ENCODE measurements at places on chromosomes 13 and 19. TPM values are rescaled to one million over a fixed set of nuclear protein-coding genes. Genes with fewer than 3 reads are reported as not detected.
A peak's percentile ranks its signal among the peaks of the same experiment; 100 is the strongest.

DNA sequence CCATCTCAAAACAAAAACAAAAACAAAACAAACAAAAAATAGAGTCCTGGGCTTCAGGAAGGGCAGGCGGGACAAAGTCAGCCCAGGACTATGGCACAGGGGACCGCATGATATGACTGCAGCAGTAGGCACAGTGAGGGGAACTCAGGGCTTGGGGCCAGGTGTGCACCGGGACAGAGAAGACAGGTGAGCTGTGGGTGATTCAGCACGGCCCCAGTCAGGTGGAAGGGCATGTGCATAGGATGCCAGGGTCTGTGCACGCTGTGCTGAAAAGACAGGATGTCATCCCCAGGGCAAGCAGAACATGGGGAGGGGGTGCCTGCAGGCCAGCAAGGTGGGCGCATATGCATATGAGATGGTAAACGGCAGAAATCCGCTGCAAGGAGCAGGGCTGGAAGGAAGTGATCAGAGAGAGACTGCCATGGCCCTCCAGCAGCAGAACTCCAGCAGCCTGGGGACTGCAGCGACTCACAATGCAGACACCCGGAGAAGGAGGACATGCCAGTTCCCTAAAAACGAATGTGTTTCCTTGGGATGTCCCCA is 15.0 kb downstream of the EPS15L1 start:
- peaks cover 15% of the 10 kb centered on the region for H3K4me1 ChIP-seq
- DNase-seq, result no peak
- H3K4me3 ChIP-seq, result no peak overlapping the region

DNA sequence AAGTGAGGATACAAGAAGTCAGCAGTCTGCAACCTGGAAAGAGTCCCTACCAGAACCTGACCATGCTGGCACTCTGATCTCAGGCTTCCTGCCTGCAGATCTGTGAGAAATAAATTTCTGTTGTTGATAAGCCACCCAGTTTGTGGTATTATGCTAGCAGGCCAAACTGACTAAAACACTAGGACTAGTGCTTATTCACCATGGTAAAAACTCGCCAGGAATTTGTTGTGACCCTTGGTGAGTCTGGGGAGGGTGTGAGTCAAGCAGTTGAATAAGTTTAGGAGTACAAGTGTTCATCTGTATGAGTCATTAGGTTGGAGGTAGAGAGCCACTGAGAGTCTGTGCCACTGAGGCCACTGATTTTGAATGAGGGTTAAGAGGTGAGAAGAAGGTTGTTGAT is 3.6 kb downstream of the ZIK1 start:
- H3K4me1 ChIP-seq, result no peaks in the 10 kb centered on the region
- no peak overlapping the region for H3K4me3 ChIP-seq
- DNase-seq, result no peak
- H3K27ac ChIP-seq, result no peak overlapping the region

DNA sequence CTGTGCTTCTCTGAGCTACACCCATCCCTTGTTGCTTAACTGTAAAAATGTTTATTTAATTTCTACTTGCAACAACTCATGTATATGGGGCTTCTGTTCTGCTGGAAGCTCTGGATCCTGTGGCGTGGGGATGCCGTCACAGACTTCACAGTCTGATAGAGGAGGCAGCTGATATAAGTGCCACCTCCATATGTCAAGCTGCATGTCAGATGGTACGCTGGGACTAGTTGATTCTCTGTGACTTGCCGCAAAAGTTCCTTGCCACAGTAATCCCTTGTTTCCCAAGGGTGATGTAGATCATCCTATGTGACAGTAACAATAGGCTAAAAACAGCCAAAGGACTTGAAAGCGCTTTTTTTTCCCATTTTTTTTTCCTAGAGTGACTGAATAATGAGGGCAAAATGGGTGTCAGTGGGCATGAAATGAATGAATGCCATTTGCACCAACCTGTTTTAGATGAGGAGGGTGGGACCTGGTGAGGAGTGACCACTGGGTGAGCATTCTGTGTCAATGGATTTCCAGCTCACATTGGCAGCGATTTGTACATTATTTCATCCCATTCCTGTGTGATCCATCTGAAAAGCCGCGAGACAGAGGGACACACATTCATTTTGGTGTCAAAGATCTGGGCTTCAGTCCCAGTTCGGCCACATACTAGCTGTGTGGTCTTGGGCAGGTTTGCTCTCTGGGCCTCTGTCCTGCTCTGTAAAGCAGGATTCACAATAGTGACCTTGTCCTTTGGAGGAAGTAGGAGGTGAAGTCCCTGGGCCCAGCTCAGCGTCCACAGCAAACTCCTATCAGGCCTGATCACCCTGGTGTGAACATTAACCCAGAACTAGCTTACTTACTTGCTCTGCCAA is 88.9 kb upstream of the RNF113B start:
- DNase-seq, result no peak
- H3K4me3 ChIP-seq, result no peak overlapping the region
- no peak overlapping the region for H3K27ac ChIP-seq
- no peaks in the 10 kb centered on the region for H3K27me3 ChIP-seq
- no peaks in the 10 kb centered on the region for H3K36me3 ChIP-seq

- H3K4me3 ChIP-seq, result no peak overlapping the region
- DNase-seq, result peak; percentile 6
- H3K36me3 ChIP-seq, result no peaks in the 10 kb centered on the region
- H3K4me1 ChIP-seq, result peaks cover 18% of the 10 kb centered on the region
- H3K27ac ChIP-seq, result no peak overlapping the region
Observed at GRCh38 chr19:3469638-3470499, 10.5 kb downstream of the SMIM24 start.

GRCh38 chr13:100106005-100106404 is 17.1 kb downstream of the PCCA start:
- no peak overlapping the region for H3K4me3 ChIP-seq
- DNase-seq, result no peak
- H3K4me1 ChIP-seq, result no peaks in the 10 kb centered on the region
- H3K36me3 ChIP-seq, result no peaks in the 10 kb centered on the region
- H3K27ac ChIP-seq, result no peak overlapping the region
- no peaks in the 10 kb centered on the region for H3K27me3 ChIP-seq

GRCh38 chr19:1407528-1408299 is at the start of gene DAZAP1:
DAZAP1 (plus strand) TSS chr19:1407586; CDS start chr19:1407774, 188 bp downstream.
- peaks cover 68% of the 10 kb centered on the region for H3K4me1 ChIP-seq
- no peaks in the 10 kb centered on the region for H3K27me3 ChIP-seq
- peaks cover 41% of the 10 kb centered on the region for H3K36me3 ChIP-seq

DNA sequence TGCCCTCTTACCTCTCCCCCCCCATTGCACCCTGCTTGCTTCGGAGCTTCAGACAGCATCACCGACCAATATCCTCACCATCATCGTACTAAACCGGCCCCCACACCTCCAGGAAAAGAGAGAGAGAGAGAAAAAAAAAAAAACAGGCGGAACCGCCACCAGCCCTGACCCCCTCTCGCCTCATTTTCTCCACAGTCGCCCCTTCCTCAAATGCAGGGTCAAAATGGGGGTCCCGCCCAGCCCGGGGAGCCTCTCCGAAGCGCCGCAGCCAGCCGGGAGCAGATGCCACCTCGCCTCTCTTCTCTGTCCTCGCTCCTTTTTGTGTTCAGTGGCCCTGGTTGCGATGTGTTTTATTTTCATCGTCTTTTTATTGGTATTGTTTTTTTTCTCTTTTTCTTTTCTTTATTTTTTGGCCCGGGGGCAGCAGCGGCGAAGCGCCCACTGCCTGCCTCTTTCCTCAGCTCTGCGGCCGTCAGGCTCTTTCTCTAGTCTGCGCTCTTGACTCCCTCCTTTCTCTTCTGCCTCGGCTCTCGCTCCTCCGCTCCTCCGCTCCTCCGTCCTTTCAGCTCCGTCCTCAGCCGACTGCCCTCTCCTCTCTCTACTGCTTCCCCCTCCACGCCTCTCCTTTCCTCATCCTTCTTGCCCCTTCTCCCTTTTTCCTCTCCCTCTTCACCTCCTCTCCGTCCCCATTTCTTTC is 41.4 kb downstream of the DEDD2 start:
- peak overlapping the region; percentile 15 for H3K4me3 ChIP-seq
- H3K27ac ChIP-seq, result no peak overlapping the region
- peaks cover 94% of the 10 kb centered on the region for H3K27me3 ChIP-seq
- no peaks in the 10 kb centered on the region for H3K36me3 ChIP-seq
- DNase-seq, result no peak

DNA sequence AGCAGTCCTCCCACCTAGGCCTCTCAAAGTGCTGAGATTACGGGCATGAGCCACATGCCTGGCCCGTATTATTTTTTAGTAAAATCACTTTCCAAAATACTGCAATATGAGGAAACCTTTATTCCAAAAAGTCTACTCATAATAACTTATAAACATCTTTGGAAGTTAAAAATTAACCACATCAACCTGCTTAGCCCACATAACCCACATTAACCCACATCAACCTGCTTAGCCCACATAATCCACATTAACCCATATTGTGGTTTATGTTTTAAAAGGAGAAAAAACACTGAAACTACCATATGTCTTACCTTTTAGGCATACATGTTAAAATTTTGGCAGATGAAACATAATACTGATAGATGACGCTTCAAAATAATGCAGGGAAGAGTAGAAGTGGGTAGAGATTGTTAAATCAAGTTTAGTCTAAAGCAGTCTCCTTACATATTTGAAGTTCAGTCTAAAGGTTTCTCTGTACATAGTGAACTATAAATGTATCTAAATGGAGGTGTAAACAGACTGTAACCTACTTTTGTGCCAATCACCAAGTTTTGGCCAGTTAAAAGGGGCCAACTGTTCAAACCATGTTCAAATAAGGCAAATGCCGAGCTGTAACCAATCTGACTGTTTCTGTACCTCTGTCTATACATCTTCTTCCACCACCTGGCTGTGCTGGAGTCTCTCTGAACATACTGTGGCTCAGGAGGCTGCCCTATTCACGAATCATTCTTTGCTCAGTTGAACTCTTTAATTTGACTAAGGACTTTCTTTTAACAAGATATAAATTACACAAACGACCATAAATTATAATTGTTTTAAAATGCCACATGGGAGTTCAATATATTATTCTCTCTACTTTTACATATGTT is 14.5 kb downstream of the KPNA3 start:
- H3K36me3 ChIP-seq, result no peaks in the 10 kb centered on the region
- H3K4me3 ChIP-seq, result no peak overlapping the region
- H3K27me3 ChIP-seq, result no peaks in the 10 kb centered on the region
- no peaks in the 10 kb centered on the region for H3K4me1 ChIP-seq
- no peak overlapping the region for H3K27ac ChIP-seq

DNA sequence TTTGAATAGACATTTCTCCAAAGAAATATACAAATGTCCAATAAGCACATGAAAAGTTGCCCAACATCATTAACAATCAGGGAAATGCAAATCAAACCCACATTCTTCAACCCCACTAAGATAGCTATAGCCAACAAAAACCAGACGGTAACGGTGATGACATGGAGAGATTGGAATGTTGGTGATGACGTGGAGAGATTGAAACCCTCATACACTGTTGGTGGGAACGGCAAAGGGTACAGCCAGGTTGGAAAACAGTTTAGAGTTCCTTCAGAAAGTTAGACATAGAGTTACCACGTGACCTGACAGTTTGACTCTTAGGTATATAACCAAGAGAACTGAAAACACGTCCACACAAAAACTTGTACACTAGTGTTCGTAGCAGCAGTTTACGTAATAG is 48.1 kb downstream of the TNFRSF19 start:
- peaks cover 3% of the 10 kb centered on the region for H3K27me3 ChIP-seq
- H3K4me3 ChIP-seq, result no peak overlapping the region
- no peak for DNase-seq
- no peaks in the 10 kb centered on the region for H3K4me1 ChIP-seq
- no peaks in the 10 kb centered on the region for H3K36me3 ChIP-seq

DNA sequence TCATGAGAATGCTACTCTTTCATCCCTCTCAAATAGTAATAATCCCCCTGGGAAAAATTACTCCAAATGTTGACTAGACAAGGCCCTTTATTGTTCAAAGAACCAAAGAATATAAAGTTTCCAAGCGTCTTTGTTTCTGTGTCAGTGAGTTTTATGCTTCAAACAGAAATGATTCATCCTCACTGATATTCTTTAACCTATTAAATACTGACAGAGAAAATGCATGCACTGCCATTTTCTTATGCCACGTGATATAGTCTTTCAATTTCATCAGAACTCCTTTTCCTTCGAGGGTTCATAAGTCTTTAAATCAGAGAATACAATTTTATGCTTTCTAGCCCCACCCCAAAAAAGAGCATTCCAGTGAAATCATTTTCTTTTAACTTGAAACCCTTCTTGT is 211.6 kb downstream of the SHISA2 start:
- H3K4me3 ChIP-seq, result no peak overlapping the region
- H3K36me3 ChIP-seq, result no peaks in the 10 kb centered on the region
- no peak overlapping the region for H3K27ac ChIP-seq
- DNase-seq, result no peak

- H3K27me3 ChIP-seq, result no peaks in the 10 kb centered on the region
- no peak overlapping the region for H3K4me3 ChIP-seq
- no peak for DNase-seq
- H3K36me3 ChIP-seq, result 0 out of 3 replicates have a peak, but pooled peaks cover 3% of the 10 kb centered on the region
- no peaks in the 10 kb centered on the region for H3K4me1 ChIP-seq
- H3K27ac ChIP-seq, result no peak overlapping the region
Observed at GRCh38 chr13:95684418-95684817, 7.5 kb downstream of the DNAJC3 start.

- no peak for DNase-seq
- H3K27ac ChIP-seq, result no peak overlapping the region
- no peak overlapping the region for H3K4me3 ChIP-seq
- peaks cover 28% of the 10 kb centered on the region for H3K36me3 ChIP-seq
- H3K4me1 ChIP-seq, result peaks cover 54% of the 10 kb centered on the region
- H3K27me3 ChIP-seq, result no peaks in the 10 kb centered on the region
Observed at GRCh38 chr19:45773384-45773783, 4.3 kb upstream of the SIX5 start.

MEIOSIN gene
- total RNA-seq, result 1.5 TPM

NALCN gene
- not detected for total RNA-seq

FFAR1 gene
- total RNA-seq, result not detected

ADM5 gene
- total RNA-seq, result 5.4 TPM

All from K562 (cell line).